ENCODE measurements at places on chromosomes 16 and 17.

DNA sequence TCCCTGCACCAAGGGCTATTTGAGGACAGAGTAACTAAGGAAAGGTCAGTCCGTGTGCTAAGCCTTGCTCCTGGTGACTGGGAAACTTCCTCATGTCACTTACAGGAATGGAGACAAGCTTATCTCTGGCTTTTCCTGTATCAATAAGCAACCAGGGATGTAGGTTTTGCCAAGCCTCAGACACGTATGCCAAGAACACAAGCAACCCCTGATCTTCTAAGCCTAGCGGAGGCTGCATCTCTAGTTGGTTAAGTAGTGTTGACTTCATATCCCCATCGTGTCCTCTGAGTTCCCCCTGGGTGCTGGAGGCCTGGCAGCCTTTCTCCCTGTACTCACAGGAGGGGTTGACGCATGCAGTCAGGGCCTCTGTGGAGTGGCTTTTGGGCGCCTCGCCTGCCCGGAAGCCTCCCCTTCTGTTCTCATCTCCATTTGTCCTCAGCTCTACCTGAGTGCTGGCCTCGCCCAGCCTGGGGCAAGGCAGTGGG is 1.4 kb upstream of the C1QTNF1 start:
- DNase-seq = no peak

DNA sequence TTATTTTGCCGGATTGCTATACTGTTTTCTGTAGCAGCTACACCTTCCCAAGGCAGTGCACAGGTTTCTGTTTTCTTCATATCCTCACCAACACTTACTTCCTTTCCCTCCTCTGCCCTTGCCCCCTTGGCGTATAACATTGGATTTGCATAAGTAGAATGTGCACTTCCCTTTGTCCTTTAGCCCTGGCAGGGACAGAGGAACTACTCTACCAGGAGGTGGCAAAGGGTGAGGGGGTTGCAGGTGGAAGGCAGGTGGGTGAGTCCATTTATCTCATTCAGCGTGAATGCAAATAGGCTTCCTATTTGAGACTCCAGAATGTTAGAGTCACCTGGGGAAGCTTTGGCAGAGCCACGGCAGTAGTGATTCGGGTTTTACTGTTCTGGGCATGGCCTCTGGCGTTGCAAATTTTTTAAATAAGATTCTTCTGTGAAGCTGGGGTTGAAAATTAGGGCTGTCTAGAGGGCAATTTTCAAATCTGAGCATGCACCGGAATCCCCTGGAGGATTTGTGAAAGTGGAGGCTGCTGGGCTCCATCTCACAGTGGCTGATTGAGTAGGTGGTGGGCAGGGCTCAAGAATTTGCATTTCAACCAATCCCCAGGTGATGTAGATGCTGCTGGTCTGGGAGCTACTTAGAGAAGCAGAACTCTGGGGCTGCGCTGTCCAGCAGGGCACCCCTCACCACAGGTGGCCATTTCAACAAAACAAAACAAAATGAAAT is 84.7 kb downstream of the PLCG2 start:
- no peak for DNase-seq

GRCh38 chr16:5412731-5413130 is 315.1 kb upstream of the EEF2KMT start:
- DNase-seq = no peak

DNA sequence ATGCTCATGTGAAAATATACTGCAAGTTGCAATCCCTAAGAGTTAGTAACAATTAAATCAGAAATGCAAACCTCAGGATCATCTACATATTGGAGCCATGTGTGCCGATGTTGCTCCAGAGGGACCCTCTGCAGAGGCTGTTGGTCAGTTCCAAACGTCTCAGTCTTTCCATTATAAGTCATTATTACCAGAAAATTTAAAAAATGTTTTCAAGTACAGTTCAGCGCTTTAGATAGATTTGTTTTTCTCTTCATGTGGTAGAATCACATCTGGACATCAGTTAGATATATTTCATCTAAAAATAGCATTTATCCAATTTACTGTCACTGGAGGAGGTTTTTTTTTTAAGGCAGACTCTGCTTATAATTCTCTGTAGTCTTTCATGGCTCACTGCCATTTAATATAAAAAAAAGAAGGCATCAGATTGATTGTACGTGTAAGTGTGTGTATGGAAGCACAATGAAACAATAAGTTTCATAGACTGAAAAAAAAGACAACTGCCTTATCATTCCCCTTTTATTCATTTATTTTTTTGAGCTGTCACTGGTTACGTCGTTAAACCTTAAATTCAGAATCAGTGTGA is 46.1 kb upstream of the MARCHF10 start:
- no peak for DNase-seq

DNA sequence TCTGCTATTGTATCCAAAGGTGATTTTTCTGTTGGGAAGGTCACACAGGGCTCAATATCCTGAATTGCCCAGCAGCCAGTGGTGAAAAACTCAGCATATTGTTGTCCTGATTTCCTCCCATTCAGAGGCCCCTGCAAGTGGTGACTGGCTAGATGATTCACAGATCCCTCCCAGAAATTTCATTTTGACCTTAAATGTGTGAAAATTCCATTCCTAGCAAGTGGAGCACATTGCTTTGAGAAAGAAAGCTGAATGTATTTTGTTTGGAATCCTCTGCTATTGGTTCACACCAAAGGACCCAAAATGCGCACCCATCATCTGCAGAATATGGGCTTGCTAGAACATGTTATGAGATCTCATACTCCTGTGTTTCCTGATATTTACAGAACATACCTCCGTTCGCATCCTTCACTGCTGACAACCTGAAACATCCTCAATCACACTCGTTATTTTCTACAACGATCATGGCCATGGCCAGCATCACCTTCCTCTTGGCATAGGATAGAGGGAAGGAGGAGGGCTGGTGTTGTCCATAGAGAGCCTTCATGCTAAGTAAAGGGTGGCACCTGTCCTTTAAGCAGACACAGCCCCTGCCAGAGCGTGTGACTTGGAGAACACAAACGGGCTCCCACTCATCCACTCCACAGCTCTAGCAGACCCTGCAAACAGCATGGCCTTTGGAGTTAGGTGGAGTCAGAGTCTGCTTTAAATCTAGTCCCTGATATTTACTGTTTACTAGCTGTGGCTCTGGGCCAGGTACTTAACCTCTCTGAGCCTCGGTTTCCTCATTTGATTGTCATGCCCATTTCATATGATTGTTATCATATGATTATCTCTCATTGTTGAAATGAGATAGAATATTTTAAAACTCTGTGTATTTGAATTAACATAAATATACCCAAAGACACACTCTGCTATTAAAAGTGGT is 30.4 kb upstream of the NFAT5 start:
- no peak for DNase-seq

GRCh38 chr16:50598256-50598894 is 50.2 kb downstream of the NKD1 start:
- DNase-seq = no peak

DNA sequence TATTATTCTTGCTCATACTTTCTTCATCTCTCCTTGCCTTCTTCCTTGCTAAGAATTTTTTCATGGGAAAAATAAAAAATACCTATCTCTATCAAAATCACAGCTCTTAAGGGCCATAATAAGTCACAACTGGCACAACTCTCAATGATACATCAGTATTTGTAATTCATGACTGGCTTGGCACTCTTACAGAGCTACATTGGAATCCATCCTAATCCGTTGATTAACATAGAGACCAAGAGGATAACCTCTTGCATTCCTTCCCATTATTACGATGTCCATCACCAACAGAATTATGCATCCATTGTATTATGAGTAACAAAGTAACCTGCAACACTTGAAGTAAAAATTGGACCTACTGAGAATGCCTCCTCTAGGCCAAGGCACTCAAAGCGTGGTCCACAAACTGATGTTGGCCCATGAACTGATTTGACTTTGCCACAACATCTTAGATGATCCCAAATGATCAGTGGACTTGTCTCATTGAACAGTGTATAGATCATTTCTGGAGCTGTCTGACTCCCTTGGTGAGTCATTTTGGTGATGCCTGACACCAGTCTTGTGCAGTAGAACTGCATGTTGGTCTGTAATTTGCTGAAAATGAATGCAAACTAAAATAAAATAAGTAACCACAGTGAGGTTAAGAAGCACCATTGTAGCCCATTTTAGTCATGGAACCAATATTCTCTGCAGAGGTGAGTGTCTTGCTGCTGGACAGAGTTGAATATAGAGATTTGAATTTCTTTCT is 163.2 kb downstream of the AXIN2 start:
- no peak for DNase-seq

GRCh38 chr16:9219813-9220212 is 128.4 kb downstream of the HAPSTR1 start:
- DNase-seq = no peak

DNA sequence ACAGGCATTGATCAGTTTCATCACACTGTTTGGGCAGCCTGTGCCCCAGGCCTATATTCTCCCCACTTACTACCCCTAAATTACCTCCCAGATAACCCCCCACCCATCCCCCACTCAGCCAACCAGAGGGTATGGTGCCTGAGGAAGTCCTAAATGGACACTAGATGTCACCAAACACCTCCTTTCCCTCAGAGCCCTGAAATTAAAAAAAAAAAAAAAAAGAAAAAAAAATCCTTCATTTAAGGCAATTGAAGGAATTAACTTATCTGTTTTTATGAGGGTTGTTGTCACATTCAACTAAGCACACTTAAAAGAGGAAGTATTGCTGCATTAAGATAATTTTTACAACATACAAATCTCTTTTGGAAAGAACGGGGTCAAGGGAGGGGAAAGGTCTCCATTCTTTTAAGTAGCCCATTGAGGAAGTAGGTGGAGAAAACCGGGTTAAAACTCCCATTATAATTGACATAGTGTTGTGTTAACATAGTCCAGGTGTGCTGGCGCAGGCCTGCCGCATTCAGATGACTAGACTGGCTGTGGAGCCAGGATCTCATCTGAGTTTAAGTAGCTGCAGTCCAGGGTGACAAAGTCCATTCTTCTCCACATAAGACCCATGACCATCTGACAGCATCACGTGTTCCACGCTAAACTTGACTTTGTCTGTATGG is 46.3 kb downstream of the SNX11 start:
- peak; percentile 42 for DNase-seq

DNA sequence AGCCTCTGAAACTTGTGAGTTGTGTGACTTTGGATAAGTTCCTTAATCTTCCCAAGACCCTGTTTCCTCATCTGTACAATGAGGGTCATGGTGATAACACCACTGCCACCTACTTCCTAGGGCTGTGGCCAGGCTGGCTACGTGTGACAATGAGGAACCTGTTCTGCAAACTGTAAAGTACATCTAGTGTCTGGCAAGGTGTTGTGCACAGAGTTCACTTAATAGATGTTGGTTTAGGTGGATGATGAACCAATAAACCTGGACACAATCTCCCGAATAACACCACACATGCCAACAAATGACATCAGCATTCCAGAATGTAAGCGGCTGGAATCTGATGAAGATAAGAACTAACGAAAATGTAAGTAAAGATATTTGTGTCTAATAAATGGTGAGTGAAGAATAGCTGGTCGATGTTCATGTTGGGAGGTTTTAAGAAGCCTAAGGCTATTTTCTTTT is 82.3 kb downstream of the MARCHF10 start:
- peak; percentile 51 for DNase-seq

- DNase-seq = peak; percentile 69
These were observed 217.8 kb downstream of the SPECC1 start for GRCh38 chr17:20226814-20227482.

GRCh38 chr17:71118039-71118438 is 948.7 kb downstream of the KCNJ2 start:
- DNase-seq = no peak

GRCh38 chr16:59067205-59067604 is 333.1 kb upstream of the GOT2 start:
- peak; percentile 99 for DNase-seq

DNA sequence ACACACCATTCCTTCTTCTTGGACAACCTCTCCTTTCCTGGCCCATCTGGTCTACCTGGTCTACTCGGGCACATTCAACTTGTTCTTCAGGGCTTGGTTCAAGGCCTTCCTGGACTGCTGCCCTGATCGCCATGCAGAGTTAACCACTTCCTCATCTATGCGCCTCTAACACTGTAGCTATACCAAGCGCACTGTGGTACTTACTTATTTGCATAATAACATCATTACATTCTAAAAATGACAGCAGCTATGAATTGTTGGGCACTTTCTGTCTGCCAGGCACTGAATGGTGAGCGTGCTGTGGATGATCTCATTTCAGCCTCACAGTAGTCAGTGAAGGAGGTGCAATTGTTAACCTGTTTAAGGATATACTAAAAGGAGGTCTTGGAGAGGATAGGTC is 66.9 kb upstream of the SDK2 start:
- peak; percentile 84 for DNase-seq

- peak; percentile 70 for DNase-seq
These were observed 1.7 kb upstream of the SLC16A11 start for GRCh38 chr17:7045492-7046126.

GRCh38 chr17:48483471-48484131 is 47.2 kb downstream of the HOXB1 start:
- peak; percentile 74 for DNase-seq

DNA sequence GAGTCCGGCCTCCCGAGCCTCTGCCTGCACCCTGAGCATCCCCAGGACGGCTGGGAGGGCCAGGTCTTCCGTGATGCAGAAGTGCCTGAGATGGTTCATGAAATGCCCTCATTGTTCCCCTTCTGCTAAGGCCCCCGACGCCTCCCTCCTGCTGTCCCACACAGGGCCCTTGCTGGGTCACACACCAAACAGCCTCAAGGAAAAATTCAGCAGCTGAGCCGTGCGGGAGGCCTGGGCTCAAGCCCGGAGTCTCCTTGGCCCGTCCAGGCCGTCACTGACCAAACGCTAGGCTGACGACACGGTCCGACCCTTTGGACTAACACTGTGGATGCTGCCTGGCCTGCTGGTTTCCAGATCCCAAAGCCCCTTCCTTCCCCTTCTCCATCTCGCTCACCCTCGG is 90.2 kb downstream of the RTN4RL1 start:
- DNase-seq = no peak

DNA sequence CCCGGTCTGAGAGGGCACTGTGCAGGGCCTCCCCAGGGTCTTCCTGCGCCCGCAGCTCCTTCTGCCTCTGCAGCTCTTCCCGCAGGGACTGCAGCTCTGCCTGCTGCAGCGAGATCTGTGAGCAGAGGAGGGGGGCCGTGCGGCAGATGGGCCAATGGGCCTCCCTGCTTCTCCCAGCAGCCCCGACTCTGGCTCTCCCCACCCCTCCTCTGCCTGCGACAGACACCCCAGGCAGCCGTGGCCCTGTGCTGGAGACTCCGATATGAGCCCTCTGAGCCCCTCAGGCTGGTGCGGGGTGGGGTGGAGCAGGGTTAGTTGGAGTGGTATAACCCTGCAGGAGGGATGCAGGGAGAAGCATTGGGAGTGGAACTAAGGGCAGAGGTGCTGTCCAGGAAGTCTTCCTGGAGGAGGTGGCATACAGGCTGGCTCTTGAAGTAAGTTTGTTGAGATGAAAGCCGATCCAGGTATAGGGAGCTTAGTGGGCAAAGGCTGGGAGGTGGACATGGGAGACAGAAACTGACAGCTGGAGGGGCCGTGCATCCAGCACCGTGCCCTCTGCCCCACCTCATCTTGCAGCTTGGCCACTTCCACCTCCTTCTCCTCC is 5.0 kb downstream of the THOC6 start:
- no peak for DNase-seq
